ENCODE measurements at places on chromosomes 4 and X.

GRCh38 chr4:15427701-15428100 lies at the start of gene C1QTNF7:
Gene C1QTNF7 (plus strand): TSS chr4:15428033. CDS start chr4:15435744, 7,711 bp downstream.
- DNase-seq, result no peak

DNA sequence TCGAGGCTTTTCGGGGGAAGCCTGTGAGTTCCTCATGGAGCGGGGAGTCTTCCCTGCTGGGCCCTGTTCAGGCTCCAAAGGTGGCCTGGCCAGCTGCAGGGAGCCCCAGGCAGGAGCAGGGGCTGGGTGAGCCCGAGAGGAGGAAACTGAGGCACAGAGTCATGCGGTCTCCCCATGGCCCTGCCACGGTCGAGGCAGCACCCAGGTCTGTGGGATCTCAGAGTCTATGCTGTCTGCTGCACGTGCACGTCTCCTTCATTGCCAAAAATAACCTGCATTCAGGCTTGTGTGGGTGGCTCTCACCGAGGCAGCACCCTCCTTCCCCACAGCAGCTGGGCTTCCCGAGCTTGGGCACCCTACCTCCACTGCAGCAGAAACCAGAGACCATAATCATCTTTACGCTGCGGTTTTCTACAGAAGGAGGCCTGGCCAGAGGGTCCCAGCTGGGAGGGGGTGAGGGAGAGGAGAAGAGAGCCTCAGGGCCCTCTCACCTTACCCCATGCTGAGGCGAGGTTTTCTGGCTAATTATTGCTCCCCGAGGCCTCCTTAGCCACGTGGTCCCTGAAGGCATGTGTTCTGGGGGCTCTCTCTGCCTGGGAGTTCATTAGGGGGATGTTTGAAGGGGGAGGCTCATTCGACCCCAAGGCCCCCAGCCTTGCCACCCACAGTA lies 64.3 kb downstream of the CPZ start:
- no peak for DNase-seq

GRCh38 chrX:38800981-38801845 lies at the start of gene MID1IP1:
Gene MID1IP1 (plus strand): TSS chrX:38801459. CDS start chrX:38804947, 3,488 bp downstream.
- DNase-seq, result peak; percentile 67

GRCh38 chrX:119676949-119677653 lies 15.9 kb downstream of the SEPTIN6 start:
- no peak for DNase-seq

GRCh38 chrX:22526339-22526738 lies 253.6 kb downstream of the CBLL2 start:
- no peak for DNase-seq

DNA sequence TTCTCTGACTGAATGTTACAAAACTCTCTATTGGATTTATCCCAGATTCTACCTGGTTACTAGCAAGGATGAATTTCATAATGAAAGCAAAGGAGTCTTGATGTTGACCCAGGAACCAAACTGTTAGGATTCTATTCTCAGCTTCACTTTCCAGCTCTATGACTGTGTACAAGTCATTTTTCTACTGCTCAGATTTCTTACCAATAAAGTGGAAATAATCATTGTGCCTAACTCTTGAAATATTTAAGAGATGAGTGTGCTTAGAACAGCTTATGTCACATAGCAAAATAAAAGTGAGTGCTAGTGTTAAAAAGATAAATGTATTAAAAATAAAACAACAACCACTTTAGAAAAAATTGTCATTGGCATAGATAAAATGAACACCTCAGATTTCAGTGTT lies 45.6 kb downstream of the EPHA5 start:
- no peak for DNase-seq

DNA sequence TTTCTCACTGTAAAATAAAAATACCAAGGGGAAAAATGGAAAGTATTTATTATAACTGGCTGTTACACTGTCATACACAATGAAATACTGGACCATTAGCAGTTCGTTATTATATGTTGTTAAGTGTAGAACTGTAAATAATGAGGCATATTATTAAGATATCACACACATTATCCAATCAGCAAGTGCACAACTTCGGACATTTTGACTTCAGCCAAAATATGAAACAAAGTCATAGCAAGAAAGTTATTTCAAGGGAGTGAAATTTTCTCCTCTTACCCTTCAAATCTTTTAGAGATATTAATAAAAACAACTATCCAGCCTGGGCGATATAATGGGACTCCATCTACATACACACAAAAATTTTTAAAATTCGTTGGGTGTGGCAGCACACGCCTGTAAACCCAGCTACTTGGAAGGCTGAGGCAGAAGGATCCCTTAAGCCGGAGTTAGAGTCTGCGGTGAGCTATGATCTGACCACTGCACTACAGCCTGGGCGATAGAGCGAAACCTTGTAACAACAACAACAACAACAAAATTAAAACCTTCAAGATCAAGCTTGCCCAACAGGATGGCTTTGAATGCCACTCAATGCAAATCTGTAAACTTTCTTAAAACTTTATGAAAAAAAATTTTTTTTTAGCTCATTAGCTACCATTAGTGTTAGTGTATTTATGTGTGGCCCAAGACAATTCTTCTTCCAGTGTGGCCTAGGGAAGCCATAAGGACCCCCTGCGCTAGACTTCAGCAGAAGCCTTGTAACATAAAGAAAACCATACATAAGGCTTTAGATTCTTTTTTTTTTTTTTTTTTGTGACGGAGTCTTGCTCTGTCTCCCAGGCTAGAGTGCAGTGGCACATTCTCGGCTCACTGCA lies 1.3 kb upstream of the CISD2 start:
- no peak for DNase-seq

- DNase-seq, result no peak
Observed at GRCh38 chrX:106378616-106379015, 210.5 kb downstream of the PWWP3B start.

Measured in AG04450 (cell line).